Testis (tissue), 5 donors: ENCODE measurements at places on chromosomes 1 and 21. TPM values are rescaled to one million over a fixed set of nuclear protein-coding genes. Genes with fewer than 3 reads are reported as not detected.
A peak's percentile ranks its signal among the peaks of the same experiment; 100 is the strongest.

- H3K4me3 ChIP-seq: no peak overlapping the region
- H3K27me3 ChIP-seq: no peaks in the 10 kb centered on the region
- H3K27ac ChIP-seq: no peak overlapping the region
- peaks cover 25% of the 10 kb centered on the region for H3K4me1 ChIP-seq
- DNase-seq: no peak
Observed at GRCh38 chr1:156001662-156002171, 19.0 kb downstream of the SSR2 start.

- no peak for DNase-seq
- H3K36me3 ChIP-seq: no peaks in the 10 kb centered on the region
- H3K27ac ChIP-seq: no peak overlapping the region
- no peak overlapping the region for H3K4me3 ChIP-seq
- H3K27me3 ChIP-seq: no peaks in the 10 kb centered on the region
Observed at GRCh38 chr1:245693116-245693793, 538.5 kb downstream of the KIF26B start.

Gene PFKL
- 298 TPM for total RNA-seq

GRCh38 chr1:222792744-222793143 lies 22.1 kb upstream of the DISP1 start:
- DNase-seq: no peak
- H3K4me1 ChIP-seq: no peaks in the 10 kb centered on the region
- H3K27me3 ChIP-seq: no peaks in the 10 kb centered on the region

DNA sequence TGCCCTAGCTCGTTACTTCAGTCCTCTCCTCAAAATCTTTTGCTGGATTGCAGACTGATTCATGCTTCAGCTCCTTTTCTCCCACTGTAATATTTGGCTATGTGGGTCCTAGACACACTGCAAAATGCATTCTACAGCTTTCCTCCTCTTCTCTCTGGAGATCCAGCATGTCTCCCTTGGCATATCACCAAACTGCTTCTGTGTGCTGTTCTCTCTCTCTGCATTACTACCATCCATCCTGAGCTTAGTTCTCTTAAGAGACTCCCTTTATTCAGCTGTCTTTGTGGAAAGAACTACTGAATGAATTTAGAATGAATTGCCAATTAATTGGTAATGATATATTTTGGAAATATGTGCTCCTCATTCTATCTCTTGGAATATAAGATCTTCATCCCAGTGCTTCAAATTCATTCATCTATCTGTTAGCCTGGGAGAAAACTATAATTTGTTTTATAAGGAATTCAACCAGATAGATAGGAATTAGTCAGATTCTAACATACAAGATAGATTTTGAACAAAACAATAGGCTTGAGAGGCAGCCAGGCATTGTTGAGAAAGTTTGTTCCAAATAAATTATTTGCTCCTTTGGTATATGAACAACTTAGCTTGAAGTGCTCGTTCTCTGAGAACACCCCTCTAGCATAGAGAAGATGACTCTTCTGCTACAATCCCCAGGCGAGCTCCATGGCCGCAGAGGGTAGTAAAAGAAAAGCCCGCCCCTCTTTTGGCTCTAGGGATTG lies 71.9 kb downstream of the NTMT2 start:
- H3K27me3 ChIP-seq: no peaks in the 10 kb centered on the region
- peaks cover 19% of the 10 kb centered on the region for H3K4me1 ChIP-seq
- H3K36me3 ChIP-seq: no peaks in the 10 kb centered on the region
- no peak overlapping the region for H3K27ac ChIP-seq

Gene DCDC2B
- total RNA-seq: 0.81 TPM

Gene GJB4
- not detected for total RNA-seq

- H3K27ac ChIP-seq: no peak overlapping the region
- H3K4me1 ChIP-seq: no peaks in the 10 kb centered on the region
- DNase-seq: no peak
- no peaks in the 10 kb centered on the region for H3K36me3 ChIP-seq
Observed at GRCh38 chr1:109849655-109850054, 61.0 kb upstream of the CSF1 start.

- no peak overlapping the region for H3K27ac ChIP-seq
- no peak for DNase-seq
- H3K4me1 ChIP-seq: no peaks in the 10 kb centered on the region
- H3K4me3 ChIP-seq: no peak overlapping the region
- H3K36me3 ChIP-seq: no peaks in the 10 kb centered on the region
Observed at GRCh38 chr1:71918630-71919029, 363.7 kb downstream of the NEGR1 start.

- H3K4me3 ChIP-seq: no peak overlapping the region
- peaks cover 7% of the 10 kb centered on the region for H3K4me1 ChIP-seq
- H3K27me3 ChIP-seq: no peaks in the 10 kb centered on the region
- DNase-seq: no peak
Observed at GRCh38 chr1:47524272-47524671, 86.4 kb downstream of the FOXD2 start.

- H3K4me3 ChIP-seq: no peak overlapping the region
- no peaks in the 10 kb centered on the region for H3K4me1 ChIP-seq
- H3K27ac ChIP-seq: no peak overlapping the region
- H3K36me3 ChIP-seq: no peaks in the 10 kb centered on the region
- DNase-seq: peak; percentile 85
Observed at GRCh38 chr1:91282695-91283420, 121.8 kb downstream of the HFM1 start.

- H3K27ac ChIP-seq: no peak overlapping the region
- H3K4me3 ChIP-seq: no peak overlapping the region
- no peaks in the 10 kb centered on the region for H3K4me1 ChIP-seq
- H3K36me3 ChIP-seq: no peaks in the 10 kb centered on the region
Observed at GRCh38 chr1:50493710-50494109, 70.5 kb upstream of the DMRTA2 start.

- peaks cover 7% of the 10 kb centered on the region for H3K4me1 ChIP-seq
- peak overlapping the region; percentile 59 for H3K4me3 ChIP-seq
Observed at GRCh38 chr1:39902460-39902807, 717 bp upstream of the MYCL start.

DNA sequence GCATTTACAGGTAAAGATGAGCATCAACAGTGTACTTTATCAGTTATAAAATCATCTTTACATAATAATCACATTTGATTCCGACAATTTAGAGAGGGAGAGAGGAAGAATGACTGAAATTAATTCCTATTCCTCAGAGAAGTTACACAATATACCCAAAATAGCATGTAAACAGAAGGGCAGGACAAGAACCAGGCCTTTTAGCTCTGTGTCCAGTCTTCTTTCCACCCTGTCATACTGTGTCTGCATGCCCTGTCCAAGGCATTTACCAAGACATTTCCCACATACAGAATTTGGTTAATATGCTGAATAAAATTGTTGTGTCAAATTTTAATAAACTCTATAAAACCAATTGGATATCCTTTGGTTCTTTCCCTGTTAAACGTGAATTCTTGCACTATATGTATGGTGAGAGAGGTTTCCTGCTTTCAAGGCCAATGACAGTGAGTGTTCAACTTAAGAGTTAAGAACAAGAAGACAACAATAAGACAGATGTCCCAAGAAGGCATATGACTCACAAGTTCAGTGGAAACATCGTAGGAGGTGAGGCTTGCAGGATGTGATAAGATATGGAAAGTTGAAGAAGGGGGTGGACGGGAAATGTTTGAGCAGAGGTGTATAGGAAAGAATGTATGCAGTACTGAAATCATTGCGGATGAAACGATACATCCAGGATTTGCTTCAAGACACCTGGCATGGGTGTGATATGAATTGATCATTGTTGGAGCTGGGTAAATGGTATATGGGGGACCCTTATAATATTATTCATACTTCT lies 20.8 kb downstream of the LRRC8B start:
- no peaks in the 10 kb centered on the region for H3K27me3 ChIP-seq
- H3K4me1 ChIP-seq: peaks cover 11% of the 10 kb centered on the region
- H3K27ac ChIP-seq: no peak overlapping the region
- H3K4me3 ChIP-seq: no peak overlapping the region

- no peaks in the 10 kb centered on the region for H3K4me1 ChIP-seq
- no peak for DNase-seq
- H3K27me3 ChIP-seq: no peaks in the 10 kb centered on the region
Observed at GRCh38 chr1:8155528-8156186, 129.5 kb upstream of the ERRFI1 start.

Gene ITLN1
- 8.8 TPM for total RNA-seq
